Smooth muscle cell of trachea (primary cell): ENCODE measurements at places on chromosomes 5 and 9. TPM values are rescaled to one million over a fixed set of nuclear protein-coding genes. Genes with fewer than 3 reads are reported as not detected.

The TNFSF15 gene
- total RNA-seq: 0.44 and 0.99 TPM in 2 replicates

The RNF224 gene
- total RNA-seq: 0.17 TPM in 1 of 2 replicates, not detected in the other

The ZFP37 gene
- 3.0 and 5.2 TPM in 2 replicates for total RNA-seq

The CSF1R gene
- under 0.01 and 0.17 TPM in 2 replicates for total RNA-seq

The TRIM36 gene
- total RNA-seq: 0.29 and 0.33 TPM in 2 replicates
